ENCODE measurements at places on chromosomes 2 and 18.

- DNase-seq: no peak
Measured at GRCh38 chr2:190722835-190723234, 74.0 kb downstream of the NAB1 start.

- DNase-seq: no peak
Measured at GRCh38 chr2:89831641-89832498, 1140.4 kb downstream of the RPIA start.

- DNase-seq: peak; percentile 48
Measured at GRCh38 chr18:62944454-62944853, 229.1 kb downstream of the PHLPP1 start.

DNA sequence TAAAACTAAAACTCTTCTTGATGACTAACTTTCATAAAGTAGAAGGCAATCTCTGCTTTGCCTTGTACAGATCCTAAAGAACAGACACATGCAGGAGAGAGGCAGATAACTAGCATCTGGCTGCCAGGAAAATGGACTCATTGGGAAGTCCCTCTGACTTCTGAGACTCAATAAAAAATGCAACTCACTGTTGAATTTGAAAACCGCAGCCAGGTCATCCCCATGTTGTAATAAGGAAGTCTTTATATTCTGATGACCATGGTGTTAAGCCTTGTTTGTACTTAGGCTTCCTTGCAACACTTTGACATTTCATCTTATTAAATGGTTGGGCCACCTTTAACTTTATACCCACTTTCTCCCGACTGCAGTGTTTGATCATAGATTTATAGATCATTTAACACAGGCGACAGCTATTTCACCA lies 375.1 kb upstream of the KCNH7 start:
- peak; percentile 69 for DNase-seq

DNA sequence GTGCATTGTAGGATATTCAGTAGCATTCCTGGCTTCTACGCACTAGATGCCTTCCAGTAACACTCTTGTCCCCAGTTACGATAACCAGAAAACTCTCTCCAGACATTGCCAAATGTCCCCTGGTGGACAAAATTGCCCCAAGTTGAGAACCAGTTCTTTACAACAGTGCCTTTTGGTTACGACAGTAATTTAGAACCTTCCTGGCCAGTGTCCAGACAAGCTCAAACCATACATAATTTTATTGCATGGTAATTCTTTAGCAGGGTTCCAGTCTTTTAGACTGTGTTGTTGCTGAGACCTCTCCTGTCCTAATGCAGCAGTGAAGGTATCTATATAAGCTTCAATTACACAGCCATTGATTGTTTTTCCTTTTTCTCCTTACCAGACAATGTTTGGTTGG lies 20.2 kb downstream of the RNMT start:
- DNase-seq: no peak

DNA sequence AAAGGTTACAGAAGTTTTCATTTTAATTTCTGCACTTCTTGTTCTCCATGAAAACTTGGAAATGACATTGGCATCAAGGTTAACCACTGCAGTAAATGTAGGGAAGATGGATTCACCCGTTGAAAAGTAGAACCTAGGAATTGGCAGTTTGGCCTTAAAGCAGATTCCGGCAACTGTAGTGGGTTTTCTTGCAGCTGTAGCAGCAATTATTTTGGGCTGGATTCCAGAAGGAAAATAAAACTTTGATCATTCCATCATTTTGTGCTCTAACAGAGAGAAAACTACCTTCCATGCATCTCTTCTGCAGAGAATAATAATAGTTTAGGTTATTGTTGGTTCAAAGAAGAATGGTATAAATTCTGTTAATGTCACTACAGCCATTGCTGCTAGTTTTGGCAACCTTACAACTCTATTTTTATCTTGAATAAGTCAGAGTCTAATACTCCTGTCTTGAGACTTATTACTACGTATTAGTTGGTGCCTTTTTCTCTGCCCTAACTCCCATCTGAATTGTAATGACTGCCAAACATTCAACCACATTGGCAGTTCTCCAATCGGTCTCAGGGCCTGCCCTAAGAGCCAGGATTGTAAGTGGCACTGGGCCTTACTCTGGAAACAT lies 178.1 kb upstream of the PIEZO2 start:
- peak; percentile 73 for DNase-seq

GRCh38 chr2:240434728-240435456 lies 571 bp upstream of the GPC1 start:
- DNase-seq: peak; percentile 88

DNA sequence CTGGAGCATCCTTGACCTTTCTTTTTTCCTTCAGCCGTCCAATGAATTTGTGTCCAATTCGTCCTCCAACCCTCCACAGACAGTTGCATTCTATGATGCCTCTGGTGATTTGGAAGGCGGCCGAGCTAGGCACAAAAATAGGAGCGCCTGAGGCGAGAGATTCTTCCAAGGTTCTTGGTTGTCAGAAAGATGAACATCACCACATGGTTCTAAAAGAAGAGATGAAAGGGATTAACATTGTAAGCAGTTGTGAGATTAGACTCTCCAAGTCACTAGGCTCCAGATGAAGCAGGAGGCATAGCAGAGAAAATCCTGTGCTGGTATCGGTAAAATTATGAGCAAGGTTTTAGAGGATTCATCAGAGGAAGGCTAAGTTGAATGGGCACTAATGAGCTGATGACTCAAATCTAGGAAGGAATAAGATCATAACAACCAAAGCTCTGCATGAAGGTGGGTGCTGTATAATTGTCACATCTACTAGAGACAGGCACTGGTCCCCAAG lies 75.4 kb upstream of the MAP4K3 start:
- no peak for DNase-seq

DNA sequence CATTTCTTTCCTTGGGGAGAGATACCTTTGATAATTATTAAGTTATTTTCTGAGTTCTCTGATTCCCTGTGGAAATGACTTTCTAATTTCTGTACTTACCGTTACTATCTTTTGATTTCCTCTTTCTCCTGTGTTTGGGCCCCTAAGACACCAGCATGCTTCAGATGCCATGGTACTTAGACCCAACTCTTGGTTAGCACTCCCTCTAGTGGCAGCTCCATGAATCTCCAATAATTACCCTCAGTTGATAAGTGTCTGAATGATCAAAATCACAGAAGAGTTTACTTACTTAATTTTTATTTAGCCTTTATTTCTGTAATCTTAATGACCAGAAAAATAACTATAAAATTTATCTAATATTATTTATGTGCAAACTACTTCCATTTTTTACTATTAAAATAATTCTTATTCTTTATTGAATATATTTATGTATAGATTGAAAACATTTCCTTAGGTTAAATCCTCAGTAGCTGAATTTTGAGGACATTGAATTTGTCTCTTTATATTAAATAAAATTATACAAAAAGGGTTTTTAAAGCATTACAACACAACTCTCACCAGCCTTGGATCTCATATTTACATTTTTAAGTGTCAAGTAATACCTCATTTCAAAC lies 300.4 kb downstream of the KCNS3 start:
- DNase-seq: peak; percentile 56

GRCh38 chr18:27595113-27595838 lies 410.2 kb upstream of the CHST9 start:
- DNase-seq: no peak

GRCh38 chr2:217510771-217511291 lies 492.0 kb downstream of the TNS1 start:
- DNase-seq: peak; percentile 93

GRCh38 chr2:232447091-232447620 lies 8.8 kb upstream of the ALPI start:
- no peak for DNase-seq

GRCh38 chr2:239871481-239872435 lies 153.4 kb downstream of the NDUFA10 start:
- no peak for DNase-seq

Measured in fibroblast of the aortic adventitia (primary cell).